ENCODE measurements at places on chromosomes 2 and 18.

DNA sequence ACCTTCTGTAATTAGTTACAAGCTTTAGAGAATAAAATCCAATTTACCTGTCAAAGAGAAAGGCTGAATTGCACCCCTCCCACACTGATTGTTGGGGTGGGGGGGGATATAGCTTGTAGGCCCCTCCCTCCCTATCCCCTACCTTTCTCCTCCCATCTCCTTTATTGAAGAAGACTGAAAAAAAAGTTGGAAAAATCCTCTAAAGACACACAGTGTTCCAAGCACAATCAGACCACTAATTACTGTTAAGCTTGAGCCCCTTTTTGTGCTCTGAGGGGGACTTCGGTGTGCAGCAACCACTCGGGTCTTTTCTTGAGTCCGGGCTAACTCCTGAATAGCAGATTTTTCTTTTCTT is 43.0 kb upstream of the FZD5 start:
- DNase-seq: no peak

- DNase-seq: no peak
These were observed 221.7 kb downstream of the HAUS1 start for GRCh38 chr18:46325895-46326294.

DNA sequence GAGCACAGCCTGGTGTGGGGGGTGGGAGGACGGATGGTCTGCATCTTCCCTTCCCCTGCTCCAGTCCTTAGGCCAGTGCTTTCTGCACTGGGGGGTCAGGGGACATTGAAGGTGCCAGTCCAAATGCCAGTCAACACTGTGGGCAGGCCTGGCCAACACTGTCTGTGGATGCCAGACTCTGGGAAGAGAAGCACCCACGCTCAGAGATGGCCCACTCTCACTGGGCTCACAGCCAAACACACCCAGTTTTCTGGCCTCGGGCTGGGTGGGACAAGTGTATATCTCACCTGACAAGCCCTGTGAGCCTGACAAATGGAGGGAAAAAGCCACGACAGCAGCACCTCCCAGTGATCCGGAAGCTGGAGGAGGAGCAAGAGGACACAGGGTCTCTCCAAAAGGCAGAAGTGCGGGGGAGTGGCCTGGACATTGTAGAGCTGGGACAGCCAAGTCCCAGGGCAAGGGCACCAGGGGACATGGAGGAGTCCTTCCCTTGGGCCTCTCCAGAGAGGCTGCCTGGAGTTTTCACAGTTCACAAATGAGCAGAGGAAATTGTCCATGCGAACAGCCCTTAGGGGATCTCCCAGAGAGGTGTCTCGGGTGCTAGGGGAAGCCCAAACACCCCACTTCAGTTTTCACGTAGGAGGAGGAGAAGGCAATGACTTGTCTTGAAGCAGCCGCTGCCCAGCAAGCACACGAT is 79.3 kb downstream of the SDC1 start:
- DNase-seq: peak; percentile 84

DNA sequence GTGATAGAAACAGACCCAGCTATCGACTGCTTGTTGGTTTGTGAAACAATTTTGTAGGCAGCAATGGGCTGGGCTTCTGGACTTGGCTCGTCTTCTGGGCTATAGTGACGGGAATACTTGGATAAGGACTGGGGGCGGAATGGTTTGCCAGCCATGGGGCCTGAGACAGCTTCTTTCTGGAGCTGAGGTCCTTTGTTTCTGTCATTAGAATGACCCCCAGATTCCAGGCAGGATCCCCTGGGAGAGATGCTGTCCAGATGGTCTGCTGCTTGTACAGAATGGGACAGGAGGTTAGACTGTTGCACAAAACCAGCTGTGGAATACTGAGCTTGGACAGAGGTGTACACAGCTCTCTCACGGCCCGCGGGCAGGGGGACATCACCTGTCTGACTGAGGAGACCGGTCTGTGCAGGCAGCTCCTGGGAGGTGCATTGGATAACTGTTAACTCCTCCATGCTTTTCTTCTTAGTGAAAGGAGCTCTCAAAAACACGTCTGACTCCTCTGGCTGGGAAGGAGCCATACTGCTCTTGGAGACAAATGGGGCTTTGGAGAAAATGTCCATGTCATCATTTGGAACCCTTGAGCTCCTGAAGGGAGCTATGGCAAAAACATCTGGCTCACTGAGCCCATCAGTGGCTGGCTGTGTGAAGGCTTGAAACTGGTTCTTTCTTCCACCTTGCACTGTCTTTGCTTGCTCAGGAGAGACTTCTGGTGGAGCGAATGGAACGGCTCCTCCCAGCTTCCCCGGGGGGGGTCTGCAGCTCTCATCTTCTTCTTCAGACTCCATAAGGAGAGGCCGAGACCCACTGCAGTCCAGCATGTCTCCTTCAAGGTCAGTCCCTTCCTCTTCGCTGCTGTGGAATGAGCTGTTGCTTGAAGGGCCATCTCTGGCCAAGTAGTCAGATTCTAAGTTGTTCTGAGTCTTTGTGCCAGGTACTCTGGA is 28.6 kb upstream of the NFU1 start:
- peak; percentile 85 for DNase-seq

- DNase-seq: no peak
These were observed 28.2 kb upstream of the GALNT1 start for GRCh38 chr18:35553300-35553699.

GRCh38 chr18:72530622-72531021 is 13.5 kb downstream of the CBLN2 start:
- peak; percentile 23 for DNase-seq

- DNase-seq: no peak
These were observed 157.5 kb upstream of the CAVIN2 start for GRCh38 chr2:192004188-192004963.

DNA sequence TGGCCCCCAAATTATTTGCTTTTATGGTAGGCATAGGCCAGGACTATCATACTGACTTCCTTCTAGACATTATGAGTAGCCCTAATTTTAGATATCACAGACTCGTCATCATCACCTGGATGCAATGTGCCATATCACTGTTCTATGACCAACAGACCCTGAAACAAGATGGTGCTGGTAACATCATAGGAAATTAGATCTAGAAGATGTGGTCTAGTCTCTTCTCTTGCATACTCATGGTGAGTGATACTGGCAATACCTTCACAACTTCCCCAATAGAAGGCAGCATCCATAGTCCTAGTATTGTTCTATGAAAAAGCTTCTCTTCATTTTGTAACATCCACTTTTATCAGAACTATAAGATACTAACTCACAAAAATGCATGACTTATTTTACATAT is 116.3 kb upstream of the ITGA4 start:
- DNase-seq: no peak

- DNase-seq: no peak
These were observed 35.8 kb downstream of the GREB1 start for GRCh38 chr2:11569636-11570035.

GRCh38 chr18:21991886-21992285 is 177.5 kb upstream of the GATA6 start:
- DNase-seq: no peak

- DNase-seq: no peak
These were observed 289.4 kb upstream of the MEX3C start for GRCh38 chr18:51486735-51487366.

DNA sequence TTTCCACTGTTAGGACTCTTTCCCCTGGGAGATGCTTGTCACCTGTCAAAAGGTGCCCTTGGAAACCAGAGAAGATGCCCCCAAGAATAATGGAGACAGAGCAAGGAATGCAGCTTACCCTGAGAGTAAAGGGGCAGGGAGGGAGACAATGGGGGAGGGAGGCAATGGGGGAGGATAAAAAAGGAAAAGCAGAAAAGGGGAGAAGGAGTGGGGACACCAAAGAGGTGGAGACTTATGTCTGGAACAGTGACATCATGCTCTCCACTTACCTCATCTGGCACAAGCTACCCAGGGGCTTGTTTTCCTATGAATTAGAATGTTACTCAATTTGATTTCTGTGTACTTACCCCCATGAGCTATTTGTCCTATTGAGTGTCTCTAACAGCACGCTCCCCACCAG is 67.9 kb downstream of the MRO start:
- DNase-seq: no peak

GRCh38 chr2:113237604-113238160 is 41.0 kb downstream of the PAX8 start:
- no peak for DNase-seq

GRCh38 chr18:69838620-69839411 is 108.9 kb downstream of the CD226 start:
- DNase-seq: no peak

- DNase-seq: no peak
These were observed 87.7 kb upstream of the DYNAP start for GRCh38 chr18:54503131-54503894.

DNA sequence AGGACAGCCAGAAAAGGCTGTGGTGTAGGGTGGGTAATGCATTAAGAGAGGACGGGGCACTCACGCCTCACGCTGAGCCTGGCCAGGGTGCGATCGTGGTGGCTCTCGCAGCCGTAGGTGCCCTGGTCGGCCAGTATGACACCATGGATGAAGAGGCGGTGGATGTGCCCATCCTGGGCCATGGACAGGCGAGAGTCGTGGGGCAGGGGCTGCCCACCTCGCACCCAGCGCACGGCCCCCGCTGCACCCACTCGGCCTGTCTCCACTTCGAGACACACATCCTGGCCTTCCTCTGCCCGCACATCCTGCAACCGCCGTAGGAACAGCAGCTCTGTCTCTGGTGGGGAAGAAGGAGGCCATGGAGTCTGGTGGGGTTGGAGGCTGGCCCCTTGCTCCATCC is 12.1 kb downstream of the TMEM198 start:
- DNase-seq: no peak

DNA sequence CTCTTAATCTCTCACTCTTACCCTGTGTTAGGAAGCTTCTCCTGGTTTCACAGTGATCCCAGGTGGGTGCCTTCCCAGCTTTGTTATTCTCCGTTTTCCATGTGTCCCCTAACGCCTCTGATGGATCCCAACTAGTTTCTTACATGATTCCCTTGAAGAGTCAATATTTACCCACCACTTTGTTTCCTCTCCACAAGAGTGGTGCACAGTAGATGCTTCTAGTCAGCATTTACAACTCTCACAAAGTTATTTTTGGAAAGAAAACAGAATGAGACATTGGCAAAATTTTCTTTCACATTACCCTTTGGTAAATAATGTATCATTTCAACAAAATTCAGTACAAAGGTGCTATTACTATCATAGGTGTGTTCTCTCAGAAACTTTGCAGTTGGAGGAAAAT is 1611.1 kb upstream of the ZEB2 start:
- DNase-seq: no peak

GRCh38 chr2:101175991-101176390 is 24.8 kb upstream of the TBC1D8 start:
- peak; percentile 79 for DNase-seq

GRCh38 chr2:125095826-125096225 is 1070.7 kb downstream of the CNTNAP5 start:
- DNase-seq: no peak

GRCh38 chr2:240624011-240624949 is 1.0 kb upstream of the GPR35 start:
- no peak for DNase-seq

DNA sequence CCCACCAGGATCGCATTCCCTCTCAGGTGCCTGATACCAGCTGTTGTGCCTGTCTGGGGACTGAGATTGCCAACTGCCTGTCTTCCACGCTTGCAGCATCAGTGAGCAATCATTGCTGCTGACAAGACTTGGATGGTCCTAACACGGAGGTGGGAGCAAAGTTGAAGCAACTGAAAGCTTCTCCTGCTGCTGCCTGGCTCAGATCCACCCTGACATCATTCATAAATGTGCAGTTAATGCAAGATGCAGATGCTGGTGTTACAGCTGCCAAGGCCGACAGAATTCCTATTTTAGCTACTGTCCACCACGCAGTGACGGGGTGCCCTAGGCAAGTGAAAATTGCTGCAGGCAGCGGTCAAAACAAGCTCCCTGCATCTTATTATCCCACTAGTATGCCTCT is 131.4 kb downstream of the VWC2L start:
- DNase-seq: no peak

DNA sequence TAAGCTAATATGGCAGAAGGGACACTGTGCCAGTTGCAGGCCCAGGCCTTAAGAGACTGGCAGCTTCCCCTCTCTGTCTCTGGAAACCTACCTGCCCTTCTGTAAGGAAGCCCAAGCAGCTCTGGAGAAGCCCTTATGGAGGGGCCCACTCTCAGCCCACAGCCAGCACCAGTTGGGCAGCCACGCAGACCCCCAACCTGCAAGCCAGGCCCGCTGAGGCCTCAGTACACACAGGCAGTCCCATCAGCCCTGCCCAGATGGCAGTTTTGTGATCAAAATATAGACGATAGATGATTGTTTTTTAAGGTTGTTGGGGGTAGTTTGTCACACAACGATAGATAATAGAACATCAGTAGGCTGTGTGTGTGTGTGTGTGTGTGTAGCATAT is 36.8 kb upstream of the ALPP start:
- peak; percentile 21 for DNase-seq

- DNase-seq: no peak
These were observed 24.4 kb downstream of the SATB2 start for GRCh38 chr2:199433204-199433832.

DNA sequence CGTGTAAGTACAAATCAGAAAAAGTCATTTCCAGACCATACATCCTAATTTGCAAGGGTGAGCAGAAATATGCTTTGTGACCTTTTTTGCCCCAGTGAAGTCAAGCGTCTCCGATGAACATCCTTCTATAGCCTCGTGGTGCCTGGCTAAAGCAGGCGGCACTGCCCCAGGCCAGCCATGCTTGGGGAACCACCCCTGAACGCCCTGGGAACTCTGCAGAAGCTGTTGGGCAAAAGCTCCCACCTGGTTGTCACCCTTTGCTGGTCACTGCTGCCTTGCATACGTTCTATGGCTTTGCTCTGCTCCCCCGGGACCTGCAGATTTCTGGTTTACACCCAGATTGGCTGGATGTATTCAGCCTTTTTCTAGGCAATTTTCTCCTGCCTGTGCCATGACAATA is 256.4 kb downstream of the SS18 start:
- DNase-seq: peak; percentile 26

DNA sequence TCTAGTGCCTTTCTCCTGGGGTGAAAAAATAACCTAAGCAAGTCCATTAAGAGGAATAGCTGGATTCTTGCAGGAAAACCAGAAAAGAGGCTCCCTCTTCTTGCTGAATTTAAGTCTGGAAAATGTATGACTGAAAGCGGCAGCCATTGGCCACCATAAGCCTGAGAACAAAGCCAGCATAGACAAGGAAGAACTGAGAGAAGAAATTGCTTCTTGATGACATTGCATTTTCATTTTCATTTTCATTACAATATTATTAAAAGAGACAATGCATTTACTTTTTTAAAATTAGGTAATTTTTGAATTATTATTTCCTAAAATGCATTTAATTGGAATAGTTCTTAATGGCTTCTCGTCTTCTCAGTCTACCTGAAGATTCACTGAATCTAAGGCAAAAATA is 1157.5 kb upstream of the ZEB2 start:
- DNase-seq: no peak

GRCh38 chr2:42239811-42240210 is 70.7 kb downstream of the EML4 start:
- DNase-seq: no peak

Data from kidney (tissue), 22 donors.